ENCODE measurements at places on chromosomes 7 and 10. TPM values are rescaled to one million over a fixed set of nuclear protein-coding genes. Genes with fewer than 3 reads are reported as not detected.

GRCh38 chr7:36896956-36897590, 172.8 kb upstream of the AOAH start:
- H3K27ac ChIP-seq = no peak overlapping the region
- no peak for DNase-seq
- peaks cover 8% of the 10 kb centered on the region for H3K36me3 ChIP-seq

The FBXL15 gene
- polyA plus RNA-seq = 23.2 TPM

The CTNNA3 gene
- polyA plus RNA-seq = not detected

- no peak overlapping the region for H3K4me3 ChIP-seq
- no peak overlapping the region for H3K27ac ChIP-seq
- no peaks in the 10 kb centered on the region for H3K27me3 ChIP-seq
- H3K4me1 ChIP-seq = no peaks in the 10 kb centered on the region
These were observed 32.3 kb upstream of the CELF2 start for GRCh38 chr10:10985361-10985760.

- no peak for DNase-seq
- H3K4me3 ChIP-seq = no peak overlapping the region
- H3K4me1 ChIP-seq = no peaks in the 10 kb centered on the region
- H3K27ac ChIP-seq = no peak overlapping the region
These were observed 60.4 kb downstream of the PTN start for GRCh38 chr7:137283153-137283552.

DNA sequence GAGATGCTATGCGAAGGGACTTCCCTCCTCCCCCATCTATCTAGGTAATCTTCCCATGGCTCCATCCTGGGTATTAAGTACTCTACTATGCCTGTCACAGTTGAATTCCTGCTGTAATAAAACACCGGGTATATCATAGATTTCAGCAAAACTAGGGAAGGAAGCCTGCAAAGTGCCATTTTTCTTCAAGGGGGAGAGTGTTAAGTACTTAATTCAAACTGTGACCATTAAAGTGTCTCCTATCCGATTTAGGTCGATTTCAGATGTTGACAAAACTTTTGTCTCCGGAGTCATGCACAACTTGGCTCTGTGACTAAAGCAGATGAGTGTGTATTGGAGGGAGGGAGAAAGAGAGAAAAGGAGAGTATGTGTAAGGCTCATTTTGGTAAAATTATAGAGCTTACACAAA, 4.6 kb downstream of the HOXA4 start:
- no peak for DNase-seq
- H3K27ac ChIP-seq = no peak overlapping the region
- no peaks in the 10 kb centered on the region for H3K4me1 ChIP-seq
- H3K4me3 ChIP-seq = no peak overlapping the region
- H3K36me3 ChIP-seq = no peaks in the 10 kb centered on the region

The ADRA2A gene
- polyA plus RNA-seq = not detected

DNA sequence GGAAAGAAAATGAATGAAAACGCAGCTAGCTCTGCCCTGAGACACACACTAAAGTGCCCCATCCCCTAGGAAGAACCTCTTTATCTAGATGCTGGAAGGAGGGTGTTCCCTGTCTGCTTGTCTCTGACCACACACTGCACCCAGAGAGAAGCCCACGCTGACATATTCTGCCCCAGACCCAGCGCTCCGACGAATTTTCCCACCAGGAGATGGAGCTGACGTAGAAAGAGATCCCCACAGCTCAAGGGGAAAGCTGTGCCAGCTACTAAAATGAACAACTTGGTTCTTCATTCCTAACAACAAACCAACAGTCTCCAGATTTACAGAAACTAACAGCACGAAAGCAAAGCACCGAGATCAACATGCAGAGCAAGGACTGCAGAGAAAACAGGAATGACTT, 73.3 kb downstream of the KIAA1549 start:
- H3K4me3 ChIP-seq = no peak overlapping the region
- no peaks in the 10 kb centered on the region for H3K36me3 ChIP-seq
- no peaks in the 10 kb centered on the region for H3K4me1 ChIP-seq
- H3K27me3 ChIP-seq = no peaks in the 10 kb centered on the region

The EN2 gene
- polyA plus RNA-seq = not detected

The MARCHF5 gene
- 45.1 TPM for polyA plus RNA-seq

DNA sequence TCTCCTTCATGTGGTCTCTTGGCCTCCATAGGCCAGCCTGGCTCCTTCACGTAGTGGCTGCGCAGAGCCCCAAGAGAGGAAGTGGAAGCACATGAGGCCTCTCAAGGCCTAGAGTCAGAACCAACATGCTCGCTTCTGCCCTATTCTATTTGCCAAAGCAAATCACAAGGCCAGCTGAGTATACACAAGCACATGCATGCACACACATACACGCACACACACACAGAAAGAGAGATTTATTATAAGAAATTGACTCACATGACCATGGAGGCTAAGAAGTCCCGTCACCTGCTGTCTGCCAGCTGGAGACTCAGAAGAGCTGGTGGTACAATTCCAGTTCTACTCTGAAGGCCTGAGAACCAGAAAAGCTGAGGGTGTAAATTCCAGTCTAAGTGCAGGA, 64.3 kb upstream of the NRP1 start:
- no peaks in the 10 kb centered on the region for H3K36me3 ChIP-seq
- DNase-seq = no peak
- no peaks in the 10 kb centered on the region for H3K4me1 ChIP-seq
- H3K27ac ChIP-seq = no peak overlapping the region

DNA sequence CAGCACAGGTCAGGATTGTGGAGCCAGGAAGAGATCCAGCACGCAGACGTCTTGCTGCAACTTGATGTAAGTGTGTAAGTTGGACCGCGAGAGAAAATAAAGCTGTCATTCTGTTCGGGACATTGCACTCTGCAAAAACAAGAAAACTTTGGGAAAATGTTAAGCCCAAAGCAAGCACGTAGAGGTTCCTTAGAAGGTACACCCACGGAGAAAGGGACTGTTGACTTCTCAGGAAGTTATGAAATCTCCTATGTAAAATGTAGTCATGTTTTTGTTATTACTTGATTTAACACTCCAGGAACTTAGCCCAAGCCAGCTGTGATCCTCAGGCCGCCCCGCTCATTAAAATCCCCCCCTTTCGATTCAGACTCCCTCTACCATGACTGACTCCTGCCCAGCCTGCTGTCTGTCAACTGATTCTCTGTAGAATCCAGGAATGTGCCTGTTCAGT, 196.1 kb upstream of the TCF7L2 start:
- no peaks in the 10 kb centered on the region for H3K4me1 ChIP-seq
- H3K27ac ChIP-seq = no peak overlapping the region
- no peak for DNase-seq
- no peaks in the 10 kb centered on the region for H3K27me3 ChIP-seq

The LLCFC1 gene
- polyA plus RNA-seq = not detected

DNA sequence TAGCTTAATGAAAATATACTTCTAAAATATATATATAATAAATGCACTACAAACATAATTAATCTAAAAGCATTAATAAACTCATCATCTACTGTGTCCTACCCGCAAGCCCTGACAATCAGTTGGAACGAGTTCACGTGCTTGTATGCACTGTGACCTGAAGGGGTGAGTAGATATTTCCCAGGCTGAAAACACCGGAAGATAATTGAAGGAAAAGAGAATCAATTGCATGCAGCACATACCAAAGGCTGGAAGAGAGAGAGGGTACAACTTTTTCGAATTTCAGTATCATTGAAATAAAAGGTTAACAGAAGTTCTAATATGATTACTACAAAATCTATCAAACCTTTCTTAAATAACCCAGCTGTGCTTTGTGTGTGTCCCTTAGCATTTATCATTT, 94.6 kb downstream of the SEMA3C start:
- H3K36me3 ChIP-seq = no peaks in the 10 kb centered on the region
- no peaks in the 10 kb centered on the region for H3K4me1 ChIP-seq
- no peak for DNase-seq
- H3K27me3 ChIP-seq = no peaks in the 10 kb centered on the region
- no peak overlapping the region for H3K27ac ChIP-seq
- H3K4me3 ChIP-seq = no peak overlapping the region

DNA sequence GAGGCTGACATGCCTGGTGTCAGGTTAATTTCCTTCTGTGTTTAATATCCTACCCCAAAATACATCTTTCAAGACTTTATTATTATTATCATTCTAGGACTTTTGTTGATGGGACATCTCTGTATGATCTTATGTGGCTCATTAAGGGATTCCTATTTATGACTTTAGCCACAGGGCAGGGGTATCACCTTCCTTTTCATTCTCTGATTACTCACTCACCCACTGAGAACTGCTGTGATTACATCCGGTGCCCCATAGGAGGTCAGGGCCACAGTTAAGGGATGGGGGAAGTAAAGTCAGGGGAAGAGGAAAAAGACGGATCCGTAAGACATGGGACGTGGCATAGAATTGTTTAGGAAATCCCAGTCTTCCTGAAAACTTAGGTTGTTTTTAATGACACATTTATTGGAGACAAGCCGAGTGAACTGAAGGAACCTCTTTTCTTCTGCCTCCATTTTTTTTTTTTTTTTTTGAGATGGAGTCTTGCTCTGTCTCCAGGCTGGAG, 61.0 kb upstream of the PITRM1 start:
- no peaks in the 10 kb centered on the region for H3K36me3 ChIP-seq
- DNase-seq = no peak
- no peaks in the 10 kb centered on the region for H3K4me1 ChIP-seq
- no peak overlapping the region for H3K27ac ChIP-seq
- no peak overlapping the region for H3K4me3 ChIP-seq

Data from GM12878 (cell line).